ENCODE measurements at places on chromosomes 3 and 15.
A peak's percentile ranks its signal among the peaks of the same experiment; 100 is the strongest.

GRCh38 chr3:178067721-178068120 is 468.5 kb upstream of the KCNMB2 start:
- DNase-seq, result no peak

DNA sequence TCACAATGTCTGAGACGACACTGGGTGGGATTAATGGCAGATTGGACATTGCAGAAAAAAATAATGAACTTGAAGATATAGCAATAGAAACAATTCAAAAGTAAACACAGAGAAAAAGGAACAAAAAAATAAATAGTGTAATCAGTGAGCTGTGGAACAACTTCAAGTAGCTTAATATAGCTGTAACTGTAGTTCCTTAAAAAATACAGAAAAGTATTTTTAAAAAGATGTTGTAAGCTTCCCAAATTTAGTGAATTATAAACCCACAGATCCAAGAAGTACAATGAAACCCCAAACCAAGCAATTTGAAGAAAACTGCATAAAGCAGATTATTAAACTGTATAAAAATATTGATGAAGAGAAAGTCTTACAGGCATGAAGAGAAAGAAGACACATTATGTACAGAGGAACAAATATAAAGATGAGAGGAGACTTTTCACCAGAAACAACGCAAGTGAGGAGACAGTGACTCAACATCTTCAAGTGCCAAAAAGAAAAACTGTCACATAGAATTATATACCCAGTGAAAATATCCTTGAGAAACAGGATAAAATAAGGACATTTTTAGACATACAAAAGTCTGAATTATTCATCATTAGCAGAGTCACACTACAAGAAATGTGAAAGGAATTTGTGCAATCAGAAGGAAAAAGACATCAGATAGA is 176.4 kb downstream of the NFKBIZ start:
- DNase-seq, result no peak

- DNase-seq, result no peak
Observed at GRCh38 chr3:150469031-150469930, 61.2 kb downstream of the TSC22D2 start.

DNA sequence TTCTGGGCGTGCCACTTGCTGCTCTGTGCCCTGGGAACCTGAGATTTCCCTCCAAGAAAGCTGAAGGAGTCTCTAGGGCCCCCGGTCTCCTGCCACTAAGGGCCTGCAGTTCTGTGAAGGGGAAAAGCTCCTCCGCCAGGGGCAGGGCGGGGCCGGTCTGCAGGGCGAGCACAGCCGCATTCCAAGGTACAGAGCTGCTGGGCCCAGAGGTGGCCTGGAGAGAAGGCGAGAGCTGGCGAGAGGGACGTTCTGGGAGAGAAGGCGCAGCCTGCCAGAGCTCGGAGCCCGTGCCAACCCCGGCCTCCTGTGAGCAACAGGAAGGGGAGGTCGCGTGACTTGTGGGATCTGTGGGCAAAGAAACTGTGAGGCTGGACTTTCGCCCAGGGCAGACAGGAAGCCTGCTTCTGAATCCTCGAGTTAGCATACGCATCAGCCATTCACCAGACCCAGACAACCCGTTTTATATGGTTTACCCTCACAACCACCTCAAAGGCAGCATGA is 500.4 kb downstream of the SHQ1 start:
- DNase-seq, result peak; percentile 63

GRCh38 chr15:59501597-59501996 is 63.6 kb downstream of the FAM81A start:
- DNase-seq, result peak; percentile 26

DNA sequence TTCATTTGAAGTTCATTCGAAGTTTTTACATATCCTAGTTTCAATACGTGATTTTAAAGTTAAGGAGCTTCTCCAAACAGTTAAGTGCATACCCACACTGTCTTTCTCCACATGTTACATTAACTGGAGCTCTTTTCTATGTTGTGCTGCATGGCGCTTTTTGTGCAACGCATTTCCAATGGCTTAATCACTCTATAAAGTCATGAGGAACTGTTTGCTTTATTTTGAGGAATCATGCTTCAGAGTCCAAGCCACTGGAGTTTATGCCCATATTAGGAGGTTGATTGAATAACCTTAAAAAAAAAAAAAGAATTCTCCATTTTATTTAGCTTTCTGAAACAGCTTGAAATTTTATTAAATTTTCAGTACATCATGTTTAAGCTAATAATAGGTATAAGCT is 109.4 kb upstream of the MBNL1 start:
- DNase-seq, result no peak

DNA sequence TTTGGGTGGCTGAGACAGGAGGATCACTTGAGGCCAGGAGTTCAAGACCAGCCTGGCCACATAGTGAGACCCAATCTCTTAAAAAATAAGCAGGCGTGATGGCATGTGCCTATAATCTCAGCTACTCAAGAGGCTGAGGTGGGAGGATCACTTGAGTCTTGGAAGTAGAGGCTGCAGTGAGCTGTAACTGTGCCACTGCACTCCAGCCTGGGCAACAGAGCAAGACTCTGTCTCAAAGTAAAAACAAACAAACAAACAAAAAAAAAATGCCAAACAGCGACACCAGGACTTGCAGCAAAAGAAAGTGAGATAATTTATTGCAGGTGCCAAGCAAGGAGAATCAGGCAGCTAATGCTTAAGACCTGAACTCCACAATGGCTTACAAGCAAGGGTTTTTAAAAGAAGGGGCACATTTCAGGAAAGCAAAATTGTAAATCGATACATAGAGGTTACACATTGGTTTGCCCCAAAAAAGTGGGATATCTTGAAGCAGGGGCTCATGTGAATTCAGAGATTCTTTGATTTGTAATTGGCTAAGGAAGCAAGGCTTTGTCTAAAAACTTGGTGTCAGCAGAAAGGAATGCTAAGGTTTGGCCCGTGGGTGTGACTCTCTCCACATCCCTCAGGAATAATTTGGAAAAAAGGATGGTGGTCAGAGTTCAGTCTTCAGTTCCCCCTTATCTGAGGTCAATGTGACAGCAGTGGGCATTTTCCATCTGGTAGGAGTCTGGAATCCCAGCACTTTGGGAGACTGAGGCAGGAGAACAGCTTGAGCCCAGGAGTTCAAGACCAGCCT is 5.2 kb upstream of the MPI start:
- no peak for DNase-seq

DNA sequence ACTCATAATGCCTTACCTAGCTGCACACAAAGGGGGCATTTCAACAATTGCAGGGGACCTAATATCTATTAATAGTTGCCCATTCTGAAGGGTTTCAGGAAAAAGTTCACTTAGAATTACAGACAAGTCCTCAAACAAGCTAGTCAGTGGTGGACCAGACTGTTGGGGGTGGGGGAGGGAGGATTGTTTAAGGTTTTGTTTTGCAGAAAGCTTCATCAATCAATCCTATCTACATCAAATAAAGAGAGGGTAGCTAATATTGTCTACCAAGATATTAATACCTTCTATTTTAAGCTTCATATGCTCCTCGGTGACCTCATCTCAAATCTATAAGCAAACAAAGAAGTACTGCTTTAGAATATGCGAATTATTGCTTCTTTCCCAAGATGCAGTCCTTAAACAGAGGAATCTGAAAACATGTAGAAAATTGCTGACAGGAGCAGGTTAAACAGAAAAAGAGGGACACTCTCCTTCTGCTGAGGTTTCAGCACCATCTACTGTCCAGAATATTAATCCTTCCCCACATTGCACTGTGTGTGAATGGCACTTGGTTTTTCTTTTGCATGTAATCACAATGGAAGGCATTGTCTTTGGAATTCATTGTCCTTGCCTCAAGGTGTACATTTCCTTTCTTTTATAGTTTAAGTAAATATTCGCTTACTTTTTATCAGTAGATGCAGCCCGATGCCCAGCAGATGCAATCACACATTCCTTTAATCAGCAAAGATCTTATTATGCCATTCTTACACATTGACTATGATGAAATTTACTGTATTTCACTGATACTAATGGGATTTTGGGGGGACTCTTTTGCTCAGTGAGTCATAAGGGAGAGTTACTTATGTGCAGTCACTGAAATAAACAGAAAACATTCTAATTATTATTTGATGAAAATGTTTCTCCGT is 94.7 kb downstream of the IL5RA start:
- no peak for DNase-seq

DNA sequence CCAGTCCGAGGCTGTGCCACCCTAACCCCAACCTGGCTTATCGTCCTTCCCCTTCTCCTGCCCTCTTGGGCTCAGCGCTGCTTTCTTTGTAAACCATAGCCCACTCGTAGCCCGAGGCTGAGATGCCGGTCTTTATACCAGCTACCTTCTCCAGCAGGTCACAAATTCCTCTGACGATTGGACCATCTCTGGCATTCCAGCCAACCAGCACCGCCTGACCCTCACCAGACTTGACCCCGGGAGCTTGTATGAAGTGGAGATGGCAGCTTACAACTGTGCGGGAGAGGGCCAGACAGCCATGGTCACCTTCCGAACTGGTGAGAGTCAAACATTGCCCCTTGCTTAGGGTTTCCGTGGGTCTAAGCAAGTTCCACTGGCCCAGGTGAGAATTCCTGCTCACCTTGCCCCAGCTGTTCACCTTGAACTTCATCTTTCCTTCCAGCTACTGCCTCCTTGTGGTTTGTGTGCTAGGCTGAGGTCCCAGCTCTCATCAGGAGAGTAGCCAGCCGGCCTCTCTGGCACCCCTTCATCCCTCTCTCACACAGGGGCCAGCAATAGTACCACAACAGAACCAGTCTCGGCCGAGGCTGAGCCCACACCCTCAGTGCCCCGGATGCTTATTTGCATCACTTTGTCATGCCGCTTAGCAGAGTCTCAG is 66.7 kb downstream of the BOC start:
- no peak for DNase-seq

DNA sequence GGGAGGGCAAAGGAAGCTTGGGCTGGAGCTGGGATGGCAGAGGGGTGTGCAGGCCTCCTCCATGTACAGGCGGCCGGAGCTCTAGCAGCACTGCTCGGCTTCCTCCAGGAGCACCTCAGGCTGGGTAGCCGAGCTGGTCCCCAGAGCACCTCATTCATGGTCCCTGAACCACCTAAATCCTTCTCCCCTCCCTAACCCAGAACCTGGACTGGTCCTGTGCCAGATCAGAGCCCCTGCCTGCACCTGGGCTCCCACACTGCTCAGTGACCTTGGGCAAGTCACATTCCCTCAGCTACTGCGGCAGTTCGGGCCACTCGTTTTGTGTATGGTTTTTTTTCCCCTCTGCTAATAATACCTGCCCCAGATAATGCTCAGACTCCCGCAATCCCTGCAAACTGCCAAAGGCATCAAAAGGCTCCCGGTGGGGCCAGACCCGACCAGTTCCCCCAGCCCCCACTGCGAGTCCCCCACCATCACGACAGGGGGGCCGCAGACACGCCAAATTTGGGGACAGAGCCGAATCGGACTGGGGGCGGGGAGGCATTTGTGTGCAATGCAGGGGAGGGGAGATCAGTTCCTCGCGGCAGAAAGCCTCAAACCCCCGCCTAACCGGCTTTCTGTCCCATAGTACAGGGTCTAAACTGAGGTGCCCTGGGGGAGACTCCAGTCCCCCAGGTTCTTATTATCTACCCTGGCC is 1.3 kb downstream of the SEMA7A start:
- DNase-seq, result no peak

- no peak for DNase-seq
Observed at GRCh38 chr15:74954515-74954914, 2.1 kb downstream of the RPP25 start.

DNA sequence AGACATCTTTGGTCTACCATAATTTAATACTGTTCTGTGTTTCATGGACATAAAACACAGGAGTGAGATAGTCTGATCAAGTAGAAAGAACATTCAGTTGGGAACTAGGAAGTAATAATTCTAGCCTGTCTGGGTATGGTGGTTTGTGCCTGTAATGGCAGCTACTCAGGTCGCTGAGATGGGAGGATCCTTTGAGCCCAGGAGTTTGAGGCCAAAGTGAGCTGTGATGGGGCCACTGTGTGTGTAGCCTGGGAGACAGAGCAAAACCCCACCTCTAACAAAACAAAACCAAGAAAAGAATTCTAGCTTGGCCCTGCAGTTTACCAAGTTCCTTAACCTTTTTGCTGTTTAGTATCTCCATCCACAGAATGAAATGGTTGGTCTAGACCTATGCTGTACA is 36.8 kb downstream of the KAT2B start:
- DNase-seq, result no peak

DNA sequence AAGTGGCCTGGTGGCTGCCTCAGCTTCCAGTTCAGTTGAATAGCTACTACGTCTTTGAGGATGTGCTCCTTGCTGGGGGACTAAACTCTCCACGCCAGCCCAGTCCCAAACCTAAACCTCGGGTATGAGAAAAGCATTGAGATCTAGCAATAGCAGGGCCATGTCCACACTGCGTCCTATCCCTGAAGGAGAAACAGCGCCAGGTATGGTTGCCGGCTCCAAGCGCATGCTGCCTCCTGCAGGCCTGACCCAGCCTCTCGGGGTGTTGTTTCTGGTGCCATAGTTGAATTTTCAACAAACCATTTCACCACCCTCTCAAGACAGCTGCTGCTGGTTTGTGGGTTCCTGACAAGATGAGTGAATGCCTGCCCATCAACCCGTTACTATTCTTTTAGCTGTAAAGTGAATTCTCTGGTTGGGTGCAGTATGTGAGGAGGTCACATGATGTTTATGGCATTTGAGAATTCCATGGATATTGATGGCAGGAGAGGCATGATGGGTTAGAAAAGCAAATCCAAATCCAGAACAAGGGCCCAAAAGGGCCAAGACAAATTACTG is 13.0 kb upstream of the SLC28A1 start:
- no peak for DNase-seq

GRCh38 chr3:44436181-44436580 is 41.3 kb downstream of the ZNF445 start:
- DNase-seq, result no peak

GRCh38 chr3:78830470-78830869 is 937.3 kb downstream of the ROBO1 start:
- DNase-seq, result no peak

DNA sequence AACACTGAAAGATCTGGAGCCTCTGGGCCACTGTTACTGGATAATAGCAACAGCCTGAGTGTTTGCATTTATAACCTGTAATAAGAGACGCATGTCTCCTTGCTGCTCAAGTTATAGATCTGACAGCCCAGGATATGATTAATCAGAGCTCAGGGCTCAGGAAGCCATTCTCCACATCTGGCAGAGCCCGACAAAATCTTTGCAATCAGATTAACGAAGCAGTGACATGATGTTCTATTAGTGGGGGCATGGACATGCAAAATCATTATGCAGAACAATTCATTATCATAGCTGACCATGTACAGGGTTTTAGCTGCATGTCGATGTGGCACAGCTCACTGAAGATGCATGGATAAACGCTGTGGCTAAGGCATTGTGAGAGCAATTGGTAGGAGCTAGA is 730.3 kb downstream of the ZNF385D start:
- DNase-seq, result no peak

- no peak for DNase-seq
Observed at GRCh38 chr3:75886971-75887526, 101.7 kb upstream of the ZNF717 start.

- DNase-seq, result no peak
Observed at GRCh38 chr15:44147636-44148035, 47.4 kb downstream of the FRMD5 start.

DNA sequence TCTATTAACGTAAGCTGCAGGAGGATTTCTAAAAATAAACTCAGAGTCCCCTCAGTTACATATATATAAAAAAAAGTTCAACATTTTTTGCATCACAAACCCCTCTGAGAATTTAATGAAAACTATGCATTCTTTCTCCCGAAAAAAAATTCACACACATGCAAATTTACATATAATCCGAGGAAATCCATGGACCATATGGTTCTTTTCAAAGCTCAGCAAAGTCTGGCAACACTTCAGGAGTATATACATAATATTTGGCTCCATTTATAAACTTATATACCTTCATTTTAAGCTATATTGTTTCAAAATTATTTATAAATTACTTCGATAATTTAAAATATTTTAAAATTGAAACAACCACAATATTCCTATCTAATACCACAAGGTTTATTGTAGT is 140.7 kb upstream of the PLXND1 start:
- DNase-seq, result no peak

All from CD4-positive, alpha-beta T cell treated with Interleukin-15 for 1 hour (primary cell).